ENCODE measurements at places on chromosomes 13 and 19.

DNA sequence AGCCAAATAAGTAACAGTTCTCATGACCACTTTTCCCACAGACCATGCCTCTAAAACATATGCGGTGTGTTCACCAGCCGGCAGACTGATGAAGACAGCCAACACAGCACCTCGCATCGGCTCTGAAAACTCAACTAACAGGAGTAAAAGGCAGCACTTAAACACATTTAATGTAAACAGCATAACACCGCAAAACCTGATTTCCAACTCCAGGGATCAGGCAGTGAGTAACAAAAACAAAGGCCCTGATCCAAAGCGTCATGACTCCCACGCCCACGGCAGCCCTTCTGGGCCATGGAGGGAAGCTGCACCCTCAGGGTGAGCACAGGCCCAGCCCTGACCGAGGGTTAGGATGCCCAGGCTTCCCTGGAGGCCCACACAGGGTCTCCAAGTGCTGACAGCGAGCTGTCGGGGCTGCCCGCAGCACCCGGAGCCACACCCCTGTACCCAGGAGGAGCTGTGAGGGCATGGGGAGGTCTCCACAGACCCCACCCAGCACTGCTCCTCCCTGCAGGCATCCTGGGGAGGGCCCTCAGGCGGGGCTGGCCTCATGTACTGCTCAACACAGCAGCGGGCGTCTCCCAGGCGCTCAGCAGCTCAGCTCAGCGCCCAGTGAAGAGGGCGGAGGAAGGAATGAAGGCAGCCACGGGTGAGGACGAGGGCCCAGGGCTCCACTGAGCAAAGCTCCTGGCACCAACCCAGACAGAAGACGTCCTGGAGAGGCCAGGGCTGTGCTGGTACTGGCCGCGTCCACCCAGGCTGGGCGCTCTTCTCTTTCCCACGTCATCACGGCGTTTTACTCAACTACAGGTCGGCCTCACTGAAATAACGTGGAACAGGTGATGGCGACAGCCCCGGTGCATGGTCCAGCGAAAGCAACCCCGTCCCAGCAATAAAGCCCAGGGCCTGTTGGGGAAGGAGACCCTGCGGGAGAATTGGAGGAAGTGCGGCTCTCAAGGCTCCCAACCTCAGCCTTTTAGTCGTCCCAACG lies 53.7 kb downstream of the RASA3 start:
- DNase-seq = no peak

DNA sequence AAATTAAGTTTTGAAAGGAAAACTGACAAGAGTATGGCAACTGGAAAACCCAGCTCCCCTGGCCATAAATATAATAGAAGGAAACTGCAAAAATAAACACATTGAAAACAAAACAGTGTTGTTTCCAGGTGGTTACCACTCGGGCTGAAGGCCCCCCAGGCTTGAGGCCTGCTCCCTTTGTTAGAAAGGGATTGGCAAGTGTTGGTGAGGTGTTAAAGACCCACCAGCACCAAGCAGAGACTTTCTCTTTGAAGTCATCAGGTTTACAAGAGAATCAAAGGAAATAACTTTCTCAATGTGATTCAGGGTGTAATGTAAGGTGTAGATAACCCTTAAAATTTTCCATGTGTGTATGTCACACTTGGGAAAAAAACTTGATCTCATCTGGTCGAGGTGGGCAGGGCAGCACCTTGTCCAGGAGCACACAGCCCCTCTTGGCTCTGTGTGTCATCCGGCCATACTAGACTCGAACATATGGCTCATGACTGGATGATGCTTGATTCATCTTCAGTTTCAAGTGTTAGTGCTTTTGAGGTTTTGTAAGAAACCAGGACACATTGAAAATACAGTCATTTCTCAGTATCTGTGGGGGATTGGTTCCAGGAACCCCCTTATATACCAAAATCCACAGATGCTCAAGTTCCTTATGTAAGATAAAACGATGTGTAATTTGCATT lies 7.8 kb downstream of the ACTN4 start:
- no peak for DNase-seq

DNA sequence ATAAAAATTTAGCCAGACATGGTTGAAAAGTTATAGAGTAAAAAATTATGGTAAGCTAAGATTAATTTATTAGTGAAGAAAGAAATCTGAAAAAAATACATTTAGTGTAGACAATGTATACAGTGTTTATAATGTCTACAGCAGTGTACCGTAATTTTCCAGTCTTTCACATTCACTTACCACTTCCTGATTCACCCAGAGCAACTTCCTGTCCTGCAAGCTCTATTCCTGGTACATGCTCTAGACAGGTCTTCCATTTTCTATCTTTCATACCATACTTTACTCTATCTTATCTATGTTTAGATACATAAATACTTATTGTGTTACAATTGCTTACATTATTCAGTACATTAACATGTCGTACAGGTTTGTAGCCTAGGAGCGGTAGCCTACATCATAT lies 1387.8 kb upstream of the ATXN8OS start:
- DNase-seq = no peak

DNA sequence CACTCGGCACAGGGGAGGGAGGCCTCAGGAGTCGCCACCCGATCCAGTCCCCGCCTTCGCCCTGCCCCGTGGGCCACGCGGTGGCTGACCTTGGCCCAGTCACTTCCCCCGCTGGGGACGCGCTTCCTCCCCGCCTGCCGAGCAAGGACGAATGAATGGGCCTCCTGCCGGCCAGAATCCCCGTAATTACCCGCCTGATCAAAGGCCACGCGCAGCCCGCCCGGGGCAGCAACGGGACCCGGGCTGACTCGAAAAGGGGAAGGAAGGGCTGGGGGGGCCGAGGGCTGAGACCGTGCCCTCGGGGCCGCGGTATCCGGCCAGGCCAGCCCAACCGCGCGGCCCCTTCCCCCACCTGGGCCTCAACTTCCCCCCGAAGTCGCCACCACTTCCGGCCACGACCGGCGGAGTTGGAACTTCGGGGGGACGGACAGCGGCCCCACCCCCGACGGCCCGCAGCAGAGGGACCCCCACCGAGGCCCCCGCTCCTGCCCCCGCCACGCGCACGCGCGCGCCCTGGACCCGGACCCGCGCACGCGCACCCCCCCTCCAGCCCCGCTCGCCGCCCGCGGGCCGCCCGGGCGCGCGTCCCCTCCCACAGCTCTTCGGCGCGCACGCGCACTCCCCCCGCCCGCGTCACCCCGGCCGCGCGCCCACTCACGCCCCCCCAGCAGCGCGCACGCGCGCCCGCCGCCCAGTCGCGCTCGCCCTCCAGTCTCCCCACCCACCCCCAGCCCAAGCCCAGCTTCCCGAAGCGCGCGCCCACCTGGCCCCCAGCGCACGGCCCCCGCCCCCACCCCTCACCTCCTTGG lies 520 bp downstream of the ZNF787 start:
- DNase-seq = no peak

DNA sequence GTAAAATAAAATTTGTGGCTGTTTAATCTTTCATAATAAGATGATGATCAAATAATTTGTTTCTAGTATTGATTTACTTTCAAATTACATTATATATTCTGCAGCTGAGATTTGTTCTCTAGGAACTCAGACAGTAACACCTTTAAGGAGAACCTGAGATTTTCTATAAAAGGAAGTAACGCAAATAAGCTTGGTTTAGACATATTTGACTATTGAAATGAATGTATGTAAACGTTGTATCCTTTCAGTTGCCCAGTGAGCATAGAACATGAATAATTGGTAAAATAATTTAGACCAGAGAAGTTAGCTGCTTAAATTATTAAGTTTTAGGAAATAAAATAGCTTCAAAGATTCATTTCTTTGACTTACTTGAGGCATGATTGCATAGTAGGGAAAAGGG lies 3.1 kb downstream of the CDK8 start:
- DNase-seq = no peak

GRCh38 chr19:38711726-38712153 lies 32.5 kb downstream of the CAPN12 start:
- DNase-seq = no peak

GRCh38 chr19:58038688-58039204 lies 4.9 kb downstream of the ZSCAN1 start:
- DNase-seq = no peak

GRCh38 chr13:29239653-29240525 lies 355.6 kb downstream of the SLC7A1 start:
- DNase-seq = no peak

GRCh38 chr13:26485786-26486185 lies 71.7 kb upstream of the WASF3 start:
- DNase-seq = no peak

DNA sequence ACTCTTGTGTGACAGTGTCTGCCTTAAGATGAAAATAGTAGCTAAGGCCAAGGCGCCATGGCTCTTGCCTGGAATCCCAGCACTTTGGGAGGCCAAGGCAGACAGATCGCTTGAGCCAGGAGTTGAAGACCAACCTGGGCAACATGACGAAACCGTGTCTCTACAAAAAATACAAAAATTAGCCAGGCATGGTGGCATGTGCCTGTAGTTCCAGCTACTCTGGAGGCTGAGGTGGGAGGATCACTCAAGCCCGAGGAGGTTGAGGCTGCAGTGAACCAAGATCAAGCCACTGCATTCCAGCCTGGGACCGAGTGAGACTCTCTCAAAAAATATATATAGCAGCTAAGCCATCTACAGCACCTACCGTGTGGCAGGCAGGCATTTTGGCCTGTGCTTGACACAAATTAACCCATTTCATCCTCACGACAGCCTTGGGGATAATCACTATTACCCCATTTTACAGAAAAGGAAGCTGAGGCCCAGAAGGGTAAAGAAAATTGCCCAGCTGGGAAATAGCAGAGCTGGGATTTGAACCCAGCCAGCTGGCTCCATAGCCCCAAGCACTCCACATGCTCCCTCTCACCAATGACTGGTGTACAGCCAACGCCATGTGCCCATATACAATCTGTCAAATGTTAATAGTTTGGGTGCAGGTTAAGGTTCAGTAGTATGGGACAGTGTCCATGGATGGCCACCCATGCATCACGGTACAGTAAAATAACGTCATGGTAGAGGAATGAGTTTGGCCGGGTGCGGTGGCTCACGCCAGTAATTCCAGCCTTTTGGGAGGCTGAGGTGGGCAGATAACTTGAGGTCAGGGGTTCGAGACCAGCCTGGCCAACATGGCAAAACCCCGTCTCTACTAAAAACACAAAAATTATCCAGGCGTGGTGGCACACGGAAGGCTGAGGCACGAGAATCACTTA lies 3.1 kb downstream of the SLC1A5 start:
- DNase-seq = no peak

DNA sequence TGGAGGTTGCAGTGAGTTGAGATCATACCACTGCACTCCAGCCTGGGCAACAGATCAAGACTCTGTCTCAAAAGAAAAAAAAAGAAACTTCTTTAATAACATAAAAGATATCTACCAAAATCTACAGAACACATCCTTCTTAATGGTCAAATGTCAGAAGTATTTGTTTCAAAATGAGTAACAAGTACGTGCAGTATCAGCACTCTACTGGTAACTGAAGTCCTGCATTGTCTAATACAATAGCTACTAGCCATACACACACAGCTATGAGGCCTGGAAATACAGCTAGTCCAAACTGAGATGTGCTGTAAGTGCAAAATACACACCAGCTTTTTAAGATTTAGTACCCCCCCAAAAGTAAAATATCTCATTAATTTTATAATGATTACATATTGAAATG lies 88.1 kb downstream of the TSC22D1 start:
- no peak for DNase-seq

DNA sequence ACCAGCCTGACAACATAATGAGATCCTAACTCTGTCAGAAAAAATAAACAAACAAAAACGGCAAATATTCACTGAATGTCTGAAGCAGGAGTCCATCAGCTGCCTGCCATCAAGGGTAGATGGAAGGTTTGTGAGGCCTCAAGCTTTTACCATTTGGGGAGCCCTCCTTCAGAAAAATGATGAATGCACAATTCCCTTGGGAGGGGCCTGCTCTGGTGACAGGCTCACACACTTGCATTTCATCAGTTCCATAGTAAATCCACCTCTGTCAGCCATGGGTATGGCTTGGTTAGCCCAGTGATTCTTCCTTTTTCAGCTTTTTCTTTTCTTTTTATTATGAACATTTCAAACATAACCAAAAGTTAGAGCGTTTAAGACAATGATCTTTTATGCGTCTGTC lies 26.3 kb upstream of the KATNAL1 start:
- DNase-seq = no peak

- no peak for DNase-seq
Measured at GRCh38 chr13:107942030-107942617, 273.2 kb downstream of the LIG4 start.

DNA sequence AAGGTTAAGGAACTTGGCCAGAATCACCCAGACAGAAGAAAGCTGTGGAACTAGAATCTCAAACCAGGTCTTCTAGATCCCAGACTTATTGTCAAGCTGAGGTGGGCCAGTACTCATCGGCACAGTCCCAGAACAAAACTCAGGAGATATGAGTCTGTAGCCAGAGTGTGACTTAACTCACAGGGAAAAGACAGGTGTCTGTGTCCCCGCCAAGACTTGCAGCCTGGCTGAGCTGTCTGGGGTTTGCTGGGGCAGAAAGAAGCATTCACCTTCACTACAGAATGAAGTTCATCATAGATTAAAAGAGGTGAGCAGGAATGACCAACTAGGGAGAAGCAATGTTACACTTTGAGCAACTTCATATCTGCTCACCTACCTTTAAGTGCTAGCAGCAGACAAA lies 257.2 kb downstream of the FOXO1 start:
- DNase-seq = no peak

DNA sequence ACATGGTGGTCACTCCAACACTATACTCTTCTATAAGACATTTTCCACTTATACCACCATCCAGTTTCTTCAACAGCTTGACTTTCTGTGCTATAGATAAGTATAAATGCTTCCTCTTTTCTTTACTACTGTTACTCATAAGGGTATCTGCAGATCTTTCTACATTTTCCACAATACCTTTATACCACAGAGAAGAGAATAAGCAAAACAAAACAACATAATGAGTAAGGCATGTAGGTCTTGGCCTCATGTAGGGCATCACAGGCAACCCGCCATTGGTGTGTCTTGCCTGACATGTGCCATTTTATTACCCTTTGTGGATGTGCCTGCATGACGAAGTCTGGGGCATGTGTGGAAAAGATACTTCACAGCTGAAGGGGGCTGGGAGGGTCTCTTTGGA lies 265.3 kb upstream of the STARD13 start:
- DNase-seq = no peak

DNA sequence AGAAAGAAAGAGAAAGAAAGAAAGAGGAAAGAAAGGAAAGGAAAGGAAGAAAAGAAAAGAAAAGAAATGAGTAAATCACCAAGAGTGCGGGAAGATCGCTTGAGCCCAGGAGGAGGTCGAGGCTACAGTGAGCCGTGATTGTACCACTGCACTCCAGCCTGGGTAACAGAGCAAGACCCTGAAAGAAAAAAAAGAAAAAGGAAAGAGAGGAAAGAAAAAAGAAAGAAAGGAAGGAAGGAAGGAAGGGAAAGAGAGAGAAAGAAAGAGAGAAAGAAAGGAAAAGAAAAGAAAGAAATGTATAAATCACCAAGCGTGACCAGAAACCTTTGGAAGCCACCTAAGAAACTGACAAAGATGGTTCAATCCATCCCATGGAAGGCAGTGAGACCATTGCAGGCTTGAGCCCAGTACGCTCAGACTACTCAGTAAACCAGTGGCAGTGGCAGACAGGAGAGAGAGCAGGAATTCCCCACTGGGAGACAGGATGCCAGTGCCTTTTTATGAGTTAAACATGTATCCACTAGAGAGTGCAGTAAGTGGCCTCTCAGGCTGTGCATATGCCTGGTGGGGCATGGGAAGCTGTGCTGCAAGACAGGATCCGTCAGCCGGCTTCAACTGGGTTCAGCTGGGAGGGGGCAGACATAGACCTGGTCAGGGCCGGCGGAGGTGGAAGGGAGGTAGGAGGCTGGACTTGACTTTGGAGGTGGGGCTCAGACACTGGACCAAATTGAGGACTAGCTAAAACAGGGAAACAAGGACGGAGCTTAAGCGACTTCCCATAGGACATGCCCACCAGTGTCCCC lies 4.8 kb downstream of the GPR42 start:
- no peak for DNase-seq
